Naive thymus-derived CD4-positive, alpha-beta T cell (primary cell): ENCODE measurements at places on chromosomes 4 and X. TPM values are rescaled to one million over a fixed set of nuclear protein-coding genes. Genes with fewer than 3 reads are reported as not detected.

Gene SYTL5
- total RNA-seq: 0.12 TPM

Gene TMEM255A
- not detected for total RNA-seq

Gene INPP4B
- 63.9 TPM for total RNA-seq

Gene MAD2L1
- total RNA-seq: 10.0 TPM

Gene STK32B
- total RNA-seq: not detected

Gene SLC16A2
- not detected for total RNA-seq

Gene BANK1
- 1.2 TPM for total RNA-seq

Gene BTC
- total RNA-seq: not detected

Gene SMIM10L2A
- 4.1 TPM for total RNA-seq

DNA sequence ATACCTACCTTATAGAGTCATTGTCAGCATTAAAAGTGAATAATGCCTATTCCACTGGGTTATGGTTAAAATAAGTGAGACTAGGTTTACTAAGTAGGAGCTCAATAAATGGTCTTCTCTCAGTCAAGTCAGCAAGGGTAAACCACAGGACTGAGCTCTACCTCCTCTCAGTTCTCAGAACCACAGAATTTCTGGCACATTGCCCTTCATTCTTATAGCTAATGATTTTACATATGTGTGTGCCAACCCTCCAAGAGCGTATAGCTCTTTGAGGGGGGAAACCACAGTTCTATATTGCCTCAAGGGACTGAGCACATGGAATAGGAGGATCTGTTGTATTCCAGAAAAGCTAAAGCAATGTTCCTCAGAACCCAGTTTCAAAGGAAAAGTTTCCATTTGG, 124.8 kb downstream of the ATG4A start:
- no peak for DNase-seq

- DNase-seq: peak; percentile 35
Observed at GRCh38 chr4:73446336-73446938, 10.4 kb downstream of the AFP start.

- DNase-seq: no peak
Observed at GRCh38 chrX:72312311-72312940, 6.7 kb upstream of the CITED1 start.

- no peak for DNase-seq
Observed at GRCh38 chrX:13695601-13696115, 6.7 kb downstream of the RAB9A start.

DNA sequence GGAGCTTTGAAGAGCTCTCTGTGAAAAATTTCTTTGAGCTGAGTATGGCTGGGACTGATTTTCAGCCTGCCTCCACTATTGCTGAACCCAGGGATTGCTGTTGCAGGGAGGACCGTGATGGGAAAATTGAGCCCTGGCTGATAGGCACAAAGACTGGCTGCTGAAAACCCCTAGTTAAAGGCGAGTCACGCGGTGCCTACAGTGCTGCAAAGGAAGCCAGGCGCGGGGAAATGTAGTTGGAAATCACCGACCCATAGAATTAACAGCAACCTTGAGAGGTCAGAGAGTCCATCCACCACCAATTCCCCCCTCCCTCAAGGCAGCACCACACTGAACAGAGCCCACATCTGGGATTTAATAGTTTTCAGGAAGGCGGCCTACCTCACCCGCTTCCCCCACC, 26.0 kb downstream of the FRMD7 start:
- no peak for DNase-seq

GRCh38 chrX:10079231-10079630, 77.5 kb upstream of the CLCN4 start:
- no peak for DNase-seq

DNA sequence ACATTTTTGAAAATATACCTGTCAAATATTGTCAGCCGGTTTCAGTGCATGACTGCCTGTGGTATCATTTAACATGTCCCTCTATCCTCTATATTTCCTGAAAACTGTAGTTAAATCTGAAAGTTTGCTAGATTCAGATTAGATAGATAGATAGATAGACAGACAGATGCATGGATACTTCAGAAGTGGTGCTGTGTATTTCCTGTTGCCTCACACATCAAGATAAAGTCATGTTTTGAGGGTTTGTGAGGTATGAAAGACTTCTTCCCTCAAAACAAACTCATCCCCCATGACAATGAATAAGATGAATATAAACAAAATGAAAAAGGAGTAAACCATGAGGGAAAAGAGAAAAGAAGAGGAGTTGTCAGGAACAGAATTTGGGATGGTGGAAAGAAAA, 6.0 kb upstream of the BST1 start:
- DNase-seq: no peak

GRCh38 chrX:68432648-68433047, 647 bp downstream of the OPHN1 start:
- DNase-seq: no peak

DNA sequence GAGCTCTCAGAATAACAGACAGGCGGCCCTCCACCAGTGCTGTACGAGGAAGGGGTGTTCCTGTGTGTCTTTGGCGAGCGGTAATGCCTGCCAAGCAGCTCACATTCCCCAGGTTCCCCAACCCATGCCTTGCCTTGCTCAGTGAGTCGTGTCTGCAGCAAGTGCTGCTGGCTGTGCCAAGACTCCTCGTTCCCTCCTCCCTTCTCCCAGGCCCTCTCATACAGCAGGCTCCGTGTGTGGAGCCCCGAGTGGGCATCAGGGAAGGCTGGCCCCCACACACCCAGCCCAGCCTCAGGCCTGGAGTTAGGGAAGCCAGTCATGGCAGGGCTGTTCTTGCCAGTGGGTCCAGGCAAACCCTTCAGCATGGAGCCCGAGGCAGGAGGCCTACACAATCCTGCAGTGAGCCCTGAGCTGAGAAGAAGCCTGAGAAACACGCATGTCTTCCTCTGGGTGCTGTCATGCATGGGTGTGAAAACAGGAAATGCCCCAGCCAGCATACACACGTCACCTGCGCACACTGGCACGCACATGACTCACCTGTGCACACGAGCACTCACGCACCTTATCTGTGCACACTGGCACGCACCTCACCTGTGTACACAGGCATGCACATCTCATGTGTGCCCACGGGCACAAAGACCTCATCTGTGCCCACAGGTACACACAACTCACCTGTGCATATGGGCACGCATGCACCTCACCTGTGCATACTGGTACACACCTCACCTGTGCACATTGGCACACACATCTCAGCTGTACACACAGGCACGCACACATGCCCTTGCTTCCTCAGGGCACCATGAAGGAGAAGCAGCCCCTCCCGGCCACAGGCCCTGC, 238.7 kb downstream of the DHRSX start:
- DNase-seq: no peak

DNA sequence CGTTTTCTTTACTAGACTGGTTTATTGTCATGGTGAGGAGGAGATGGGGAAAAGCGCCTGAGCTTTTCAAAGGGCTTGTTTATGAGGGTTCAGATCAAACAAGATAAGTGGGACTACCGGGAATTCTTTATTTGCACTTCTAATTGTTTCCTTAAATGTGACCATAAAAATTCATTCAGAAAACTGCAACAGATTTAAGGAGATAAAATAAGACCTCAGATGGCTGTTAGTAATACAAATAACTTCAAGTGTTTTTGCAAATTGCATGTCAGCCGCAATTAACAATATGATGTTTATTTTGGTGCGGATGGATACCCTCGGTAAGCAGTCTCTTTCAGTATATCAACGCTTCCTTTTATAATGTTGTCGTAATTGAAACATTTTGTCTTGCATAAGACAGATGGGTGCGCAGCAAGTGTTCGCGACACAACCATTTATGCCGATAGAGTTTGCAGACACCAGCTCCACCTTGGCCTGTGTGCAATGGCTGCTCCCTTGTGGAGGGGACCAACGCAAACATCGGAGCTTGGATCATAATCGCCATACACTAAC, 151.0 kb downstream of the C4orf33 start:
- DNase-seq: no peak

GRCh38 chrX:54934058-54934457, 13.4 kb downstream of the TRO start:
- no peak for DNase-seq

DNA sequence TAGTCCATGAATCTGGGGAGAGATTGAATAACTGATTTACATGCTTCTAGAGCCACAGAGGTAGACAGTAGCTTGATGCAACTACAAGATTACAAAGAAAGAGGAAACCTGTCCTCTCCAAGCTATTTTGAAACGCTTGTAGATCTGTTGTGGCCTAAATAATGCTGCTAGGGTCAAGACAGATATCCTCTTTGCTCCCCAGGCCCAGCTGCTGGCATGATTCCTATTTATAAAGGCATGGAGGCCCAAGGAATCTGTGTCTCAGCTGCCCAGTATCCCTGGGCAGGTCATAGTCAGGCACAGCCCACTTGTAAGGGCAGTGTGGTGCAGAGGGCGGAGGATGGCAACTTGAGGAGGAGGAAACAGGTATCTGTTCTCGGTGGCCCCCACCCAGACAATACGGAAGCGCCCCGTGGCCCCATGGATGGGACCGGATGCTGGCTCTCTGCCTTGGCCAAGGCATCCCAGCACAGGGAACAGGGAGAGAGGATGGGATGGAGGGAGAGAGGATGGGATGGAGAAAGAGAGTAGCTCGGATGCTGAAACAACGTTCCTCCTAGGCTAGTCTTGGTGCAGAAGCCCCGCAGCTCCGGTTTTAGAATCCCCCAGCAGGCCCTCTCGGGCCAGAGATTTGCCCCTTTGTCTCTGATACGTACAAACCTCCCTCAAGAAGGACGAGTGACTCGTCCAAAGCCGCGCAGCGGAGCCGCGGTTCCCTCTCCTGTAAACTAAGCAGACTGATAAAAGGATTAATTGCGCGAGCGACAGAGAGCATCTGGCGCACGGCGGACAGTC, 767 bp upstream of the SMIM20 start:
- peak; percentile 26 for DNase-seq

DNA sequence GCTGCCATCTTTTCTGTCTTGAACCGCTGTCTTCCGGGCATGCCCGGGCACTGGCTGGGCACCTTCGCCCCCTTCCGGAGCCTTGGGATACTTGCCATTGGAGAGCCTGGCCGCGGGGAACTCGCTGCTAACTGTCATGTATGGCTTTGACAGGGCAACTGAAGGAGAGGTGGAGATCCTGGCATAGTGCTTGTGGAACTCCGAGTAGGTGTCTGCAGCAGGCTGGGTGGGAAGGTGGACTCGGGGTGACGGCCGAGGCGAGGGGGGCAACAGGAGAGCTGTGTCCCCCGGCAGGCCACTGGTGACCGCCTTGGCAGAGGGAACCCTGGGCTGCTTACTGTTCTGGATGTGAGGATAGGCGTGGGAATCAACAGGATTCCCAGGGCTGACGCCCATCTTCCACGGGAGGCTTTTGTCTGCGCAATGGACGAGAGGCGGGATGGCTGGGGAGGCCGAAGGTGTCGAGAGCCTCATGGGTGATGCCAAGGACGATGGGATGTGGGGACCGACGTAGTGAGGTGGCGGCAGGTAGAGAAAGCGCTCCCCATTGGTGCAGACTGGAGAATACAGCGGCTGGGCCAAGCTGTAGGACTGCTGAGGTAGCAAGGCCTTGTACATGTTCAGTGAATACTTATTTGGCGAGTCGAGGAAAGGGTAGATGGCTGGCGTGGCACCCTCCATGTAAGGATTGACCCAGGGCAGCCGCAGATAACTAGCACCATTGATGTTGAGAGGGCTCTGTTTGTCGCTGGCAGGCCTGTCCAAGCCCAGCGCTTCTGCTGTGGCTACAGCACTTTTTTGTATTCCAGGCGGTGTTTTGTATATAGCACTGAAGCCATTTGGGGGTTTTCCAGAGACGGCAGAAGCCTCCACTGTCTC, 23.4 kb downstream of the BCOR start:
- no peak for DNase-seq

GRCh38 chrX:137354851-137355250, 211.1 kb upstream of the ZIC3 start:
- no peak for DNase-seq

GRCh38 chrX:132461886-132462285, 27.0 kb downstream of the MBNL3 start:
- no peak for DNase-seq

- DNase-seq: no peak
Observed at GRCh38 chr4:86675548-86675947, 81.4 kb downstream of the PTPN13 start.

DNA sequence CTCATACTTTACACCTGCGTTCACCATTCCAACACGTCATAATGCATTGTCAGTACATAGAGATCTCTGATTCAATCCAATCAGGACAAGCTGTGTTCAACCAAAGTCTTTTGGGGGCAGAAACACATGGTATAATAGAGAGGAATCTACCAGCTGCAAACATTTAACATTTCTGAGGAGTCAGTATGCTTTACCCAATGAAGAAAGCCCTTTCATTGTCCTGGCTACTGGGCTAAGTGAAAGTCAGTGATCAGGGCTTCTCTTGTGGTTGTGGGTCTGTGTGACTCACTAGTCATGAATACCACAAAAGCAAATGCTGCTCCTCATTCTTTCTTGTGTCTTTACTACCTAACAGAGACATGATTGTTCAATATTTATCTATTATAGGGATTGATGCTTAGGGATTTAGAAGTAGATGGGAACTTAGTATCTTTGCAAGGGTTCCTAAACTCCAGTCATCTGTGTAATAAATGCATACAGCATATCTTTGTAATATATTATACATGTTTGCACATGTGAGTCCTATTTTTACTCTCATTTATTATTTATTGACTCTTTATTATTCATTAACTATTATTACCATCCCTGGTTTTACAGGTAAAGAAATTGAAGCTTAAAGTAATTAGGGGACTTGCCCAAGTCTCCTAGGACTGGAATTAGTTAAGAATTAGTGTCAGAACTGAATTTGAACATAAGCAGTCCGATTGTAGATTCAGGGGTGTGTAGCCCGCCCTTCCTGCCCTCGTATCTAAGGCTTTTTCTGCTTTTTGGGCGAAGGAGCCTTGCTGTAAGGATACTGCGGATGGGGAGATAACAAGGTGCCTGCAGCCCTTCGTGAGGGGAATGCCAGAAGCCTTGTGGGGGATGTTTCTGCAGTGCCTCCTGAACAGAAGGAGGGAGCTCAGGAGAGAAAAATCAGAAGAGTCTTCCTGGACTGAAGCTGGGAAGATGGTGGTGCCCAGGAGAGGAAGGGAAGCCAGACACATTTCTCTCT, 353.1 kb upstream of the BOD1L1 start:
- no peak for DNase-seq

- DNase-seq: no peak
Observed at GRCh38 chrX:136643243-136643642, 4.7 kb upstream of the CD40LG start.

DNA sequence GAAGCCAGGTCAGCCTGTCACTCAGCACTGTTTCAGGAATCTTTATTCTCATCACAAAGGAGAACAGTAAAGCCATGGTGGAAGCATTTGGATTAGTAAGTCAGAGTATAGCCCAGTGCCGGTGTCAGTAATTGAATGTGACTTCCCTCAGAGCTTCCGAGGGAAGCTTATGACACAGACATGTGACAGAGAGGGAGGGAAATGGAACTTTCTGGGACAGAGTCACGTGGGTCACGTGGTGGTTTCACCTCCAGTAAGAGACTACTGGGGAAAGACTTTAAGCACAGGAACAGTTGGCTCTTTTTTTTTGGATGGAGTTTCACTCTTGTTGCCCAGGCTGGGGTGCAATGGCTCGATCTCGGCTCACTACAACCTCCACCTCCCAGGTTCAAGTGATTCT, 53.3 kb upstream of the CCDC160 start:
- DNase-seq: no peak

DNA sequence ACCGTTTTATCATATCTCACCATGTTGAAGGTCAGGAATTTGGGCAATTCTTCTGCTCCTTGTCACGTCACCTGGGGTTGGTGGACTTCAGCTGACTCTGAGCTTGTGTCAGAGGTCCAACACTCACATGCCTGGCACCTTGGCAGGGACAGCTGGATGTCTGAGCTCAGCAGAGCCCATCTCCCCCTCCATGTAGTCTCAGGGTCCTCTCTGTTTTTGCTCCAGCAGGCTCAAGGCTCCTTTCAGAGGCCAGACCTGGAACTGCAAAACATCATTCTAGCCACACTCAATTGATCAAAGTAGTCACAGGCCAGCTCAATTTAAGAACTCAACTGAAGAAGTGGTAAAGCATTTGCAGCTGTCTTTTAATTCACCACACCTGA, 45.4 kb downstream of the EDNRA start:
- DNase-seq: no peak
